GM12892 (cell line): ENCODE measurements at places on chromosomes 12 and 14.

GRCh38 chr12:39646963-39647362 is 27.4 kb upstream of the ABCD2 start:
- no peak for DNase-seq

GRCh38 chr12:16220120-16220519 is 57.4 kb downstream of the SLC15A5 start:
- no peak for DNase-seq

- no peak for DNase-seq
Observed at GRCh38 chr12:24767016-24767415, 181.9 kb downstream of the BCAT1 start.

DNA sequence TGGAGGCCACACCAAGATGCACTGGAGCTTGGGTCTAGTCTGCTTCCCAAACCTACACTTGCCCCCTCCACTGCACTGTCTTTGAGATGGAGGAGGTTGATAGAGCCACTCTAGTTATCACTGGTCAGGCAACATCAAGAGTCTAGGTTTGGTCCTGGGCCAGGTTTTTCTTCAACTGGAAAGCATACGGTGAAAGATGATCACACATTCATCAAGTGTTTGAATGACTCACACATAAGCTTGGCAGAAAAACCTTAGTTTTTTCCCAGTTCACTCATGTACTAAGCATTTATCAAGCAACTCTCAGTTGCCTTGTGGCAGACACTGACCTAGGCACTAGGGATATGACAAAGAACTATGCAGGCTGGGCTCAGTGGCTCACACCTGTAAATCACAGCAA is 84.5 kb downstream of the PLEKHG3 start:
- DNase-seq: no peak

DNA sequence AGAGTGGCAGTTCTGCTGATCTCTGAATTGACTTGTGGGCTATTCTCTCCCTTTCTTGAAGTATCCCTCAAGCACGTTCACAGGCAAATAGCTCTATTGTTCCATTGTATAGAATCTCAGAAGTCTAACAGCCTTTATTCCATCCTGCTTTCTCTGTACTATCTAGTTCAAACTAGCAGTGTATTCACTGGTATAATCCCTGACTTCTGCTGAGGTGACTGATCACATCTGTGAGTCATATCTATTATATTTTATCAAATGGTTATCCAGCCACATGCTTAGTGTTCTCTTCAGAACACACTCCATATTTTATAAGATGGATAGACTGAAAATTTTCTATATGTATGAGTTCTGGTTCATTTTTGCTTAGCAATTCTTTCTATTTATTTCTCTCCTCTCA is 866.1 kb downstream of the C12orf50 start:
- DNase-seq: no peak

- DNase-seq: no peak
Observed at GRCh38 chr12:13661005-13661887, 320.2 kb downstream of the GRIN2B start.

DNA sequence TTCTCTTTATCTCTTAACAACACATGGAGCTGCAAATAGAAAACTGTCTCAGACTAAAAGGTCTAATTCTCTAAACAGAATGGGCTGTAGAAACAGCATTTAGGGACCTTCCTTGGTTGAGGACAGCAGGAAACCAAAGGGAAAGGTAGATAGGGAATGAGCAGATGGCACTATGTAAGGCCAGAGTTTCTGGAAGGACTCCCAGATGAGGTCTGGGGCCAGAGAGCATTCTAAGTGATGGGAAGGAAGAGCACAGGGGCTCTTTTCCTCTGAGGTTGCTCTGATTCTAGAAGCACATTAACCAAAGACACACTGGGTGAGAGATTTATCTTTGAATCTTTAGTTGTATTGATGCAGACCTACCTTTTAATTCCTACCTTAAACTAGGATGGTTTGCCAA is 79.4 kb downstream of the TPH2 start:
- no peak for DNase-seq

DNA sequence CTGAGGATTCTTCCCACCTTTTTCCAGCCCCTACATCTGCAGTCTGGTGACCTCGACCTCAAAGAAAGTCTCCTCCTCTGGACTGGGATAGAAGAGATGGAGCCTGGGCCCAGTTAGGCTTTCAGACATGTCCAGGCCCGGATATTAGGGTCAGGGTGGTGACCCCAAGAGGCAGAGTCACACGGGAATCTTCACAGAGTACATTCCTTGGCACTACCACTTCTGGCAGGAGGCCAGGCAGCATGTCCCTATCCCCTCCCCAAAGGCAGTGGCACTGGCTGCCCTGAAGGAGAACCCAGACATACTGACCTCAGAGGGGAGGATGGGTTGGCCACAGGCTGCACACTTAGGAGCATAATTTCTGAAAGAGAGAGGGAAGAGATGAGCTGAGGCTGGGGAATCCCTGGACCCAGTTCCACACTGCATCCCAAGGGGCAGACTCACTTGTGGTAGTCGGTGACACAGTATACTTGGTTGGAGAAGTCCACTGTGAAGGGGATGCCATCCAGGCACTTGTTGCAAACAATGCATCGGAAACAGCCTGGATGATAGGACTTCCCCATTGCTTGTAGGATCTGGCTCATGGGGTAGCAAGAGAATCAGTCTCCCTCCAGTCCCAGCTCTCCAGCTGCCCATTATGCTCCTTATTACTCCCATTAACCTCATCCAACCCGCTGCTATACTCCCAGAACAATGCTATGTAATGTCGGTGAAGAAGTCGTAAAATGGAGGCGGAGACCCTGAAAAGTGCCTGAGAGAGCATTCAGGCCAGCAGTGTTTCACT is 7.6 kb downstream of the AJUBA start:
- DNase-seq: no peak

GRCh38 chr12:45093051-45093450 is 42.2 kb upstream of the DBX2 start:
- DNase-seq: no peak

- peak; percentile 29 for DNase-seq
Observed at GRCh38 chr14:101120641-101121507, 217.4 kb upstream of the RTL1 start.

DNA sequence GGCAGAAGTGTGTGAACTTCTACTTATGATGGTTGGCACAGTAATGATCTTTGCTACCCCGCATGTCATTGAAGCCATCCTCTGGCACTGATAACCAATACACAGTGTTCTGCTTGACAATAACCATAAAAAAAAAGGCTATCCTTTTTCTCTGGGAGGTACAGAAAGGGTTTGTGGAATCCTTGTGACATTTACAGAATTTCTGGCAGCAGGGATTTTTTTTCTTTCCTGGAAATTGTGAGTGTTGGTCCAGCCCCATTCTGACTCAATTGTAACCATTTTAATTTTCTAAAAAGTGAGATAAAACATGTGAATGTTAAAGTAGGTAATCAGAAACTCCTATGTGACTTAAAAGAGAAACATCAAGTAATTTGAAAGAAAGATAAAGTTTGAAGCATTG is 943.8 kb downstream of the TMTC2 start:
- DNase-seq: no peak
